Stimulated activated effector memory CD8-positive, alpha-beta T cell treated with anti-CD3 and anti-CD28 coated beads, Interleukin-12 subunit alpha, Interleukin-12 subunit beta, amount 100 ng/mL, for 72 hours (primary cell): ENCODE measurements at places on chromosomes 11 and 22.

DNA sequence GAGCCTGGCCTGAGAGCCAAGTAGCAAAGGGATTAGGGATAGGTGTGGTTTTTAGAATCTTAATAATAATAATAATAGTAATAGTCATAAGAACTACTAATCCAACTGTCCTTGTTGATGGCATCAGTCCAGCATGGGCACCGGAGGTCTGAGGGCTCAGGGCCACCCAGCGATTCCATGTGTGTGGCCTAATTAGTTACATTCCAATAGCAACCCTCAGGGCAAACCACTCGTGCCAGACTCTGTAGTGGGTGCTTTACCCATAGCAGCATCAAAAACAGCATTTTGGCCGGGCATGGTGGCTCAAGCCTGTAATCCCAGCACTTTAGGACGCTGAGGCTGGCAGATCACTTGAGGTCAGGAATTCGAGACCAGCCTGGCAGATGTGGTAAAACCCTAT, 19.0 kb upstream of the MYH9 start:
- DNase-seq, result no peak

- DNase-seq, result no peak
Observed at GRCh38 chr11:118911113-118911879, 14.4 kb downstream of the BCL9L start.

DNA sequence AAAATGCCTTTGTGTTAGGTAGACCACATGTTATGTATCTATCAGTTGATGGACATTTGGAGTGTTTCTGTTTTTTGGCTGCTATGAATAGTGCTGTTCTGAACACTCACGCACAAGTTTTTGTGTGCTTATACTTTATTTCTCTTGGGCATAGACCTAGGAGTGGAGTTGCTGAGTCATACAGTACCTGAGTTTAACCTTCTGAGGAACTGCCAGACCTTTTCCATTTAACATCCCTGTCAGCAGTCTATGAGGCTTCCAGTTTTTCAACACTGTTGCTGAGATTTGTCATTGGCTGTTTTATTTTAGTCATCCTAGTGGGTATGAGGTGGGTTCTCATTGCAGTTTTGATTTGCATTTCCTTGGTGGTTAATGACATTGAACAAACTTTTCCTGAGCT, 4.4 kb downstream of the CTTN start:
- no peak for DNase-seq

GRCh38 chr11:58731819-58732218, at the start of gene GLYAT:
Gene GLYAT (minus strand): TSS chr11:58731943. CDS start chr11:58724496, 7,447 bp downstream.
- no peak for DNase-seq

GRCh38 chr22:31951194-31952093, 7.1 kb downstream of the YWHAH start:
- DNase-seq, result peak; percentile 66

DNA sequence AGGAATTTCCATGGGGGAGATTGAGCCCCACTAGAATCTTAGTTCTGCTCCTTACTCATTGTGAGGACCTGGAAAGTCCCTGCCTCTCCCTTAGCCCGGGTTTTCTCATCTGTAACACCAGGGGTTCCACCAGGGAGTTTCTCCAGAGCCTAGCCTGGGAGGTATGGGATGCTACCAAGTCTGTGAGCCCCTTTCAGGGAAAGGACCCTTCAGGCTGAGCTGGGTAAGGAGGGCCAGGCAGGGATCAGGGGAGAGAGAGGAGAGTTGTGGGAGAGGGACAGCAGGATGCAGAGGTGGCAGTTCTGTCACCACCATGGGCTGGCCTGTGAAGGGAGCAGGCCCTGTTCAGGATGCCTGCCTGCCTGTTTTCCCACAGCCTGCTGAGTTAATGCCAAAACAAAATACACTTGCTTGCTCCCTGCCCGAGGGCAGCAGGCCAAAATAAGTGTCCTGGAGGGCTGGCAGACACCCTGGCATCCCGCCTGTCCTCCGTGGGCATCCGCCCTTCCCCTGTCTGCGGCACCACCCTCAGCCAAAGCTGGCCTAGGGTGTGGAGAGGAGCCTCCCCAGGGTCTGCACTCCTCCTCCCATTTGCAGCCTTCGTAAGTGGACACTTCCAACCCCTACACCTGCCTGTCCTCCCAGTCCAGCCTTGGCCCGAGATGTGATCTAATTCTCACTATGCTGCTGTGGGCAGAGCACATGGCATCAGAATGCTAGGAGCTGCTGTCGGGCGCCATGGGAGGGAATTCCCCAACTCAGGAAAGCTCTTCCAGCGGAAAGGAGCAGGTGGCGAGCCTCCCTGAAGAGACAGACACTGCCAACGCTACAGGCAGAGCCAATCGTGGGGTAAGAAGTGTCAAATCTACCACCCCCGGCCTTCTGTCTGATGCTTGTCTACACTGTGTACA, 5.9 kb upstream of the FCHSD2 start:
- no peak for DNase-seq

DNA sequence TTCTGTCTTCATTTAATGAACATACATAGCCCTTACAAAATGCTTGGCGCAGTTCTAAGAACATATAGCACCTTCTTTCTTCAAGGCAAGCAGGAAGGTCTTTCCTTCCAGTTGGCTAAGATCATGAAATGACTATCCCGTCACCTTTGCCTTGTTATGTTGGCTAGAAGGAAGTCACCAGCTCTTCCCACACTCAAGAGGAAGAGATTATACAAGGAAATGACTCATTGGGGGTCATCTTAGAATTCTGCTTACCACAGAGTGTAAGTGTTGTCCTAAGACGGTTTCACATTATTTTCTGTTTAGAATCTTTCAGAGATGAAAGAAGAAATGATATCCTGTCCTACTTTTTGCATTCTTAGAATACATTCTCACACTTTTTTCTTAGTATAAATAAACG, 808.0 kb upstream of the LUZP2 start:
- DNase-seq, result no peak

GRCh38 chr11:110481523-110481922, 51.8 kb downstream of the FDX1 start:
- no peak for DNase-seq

- no peak for DNase-seq
Observed at GRCh38 chr11:123330071-123330470, 100.0 kb upstream of the GRAMD1B start.

GRCh38 chr22:29195964-29196666, 9.6 kb upstream of the EMID1 start:
- no peak for DNase-seq

DNA sequence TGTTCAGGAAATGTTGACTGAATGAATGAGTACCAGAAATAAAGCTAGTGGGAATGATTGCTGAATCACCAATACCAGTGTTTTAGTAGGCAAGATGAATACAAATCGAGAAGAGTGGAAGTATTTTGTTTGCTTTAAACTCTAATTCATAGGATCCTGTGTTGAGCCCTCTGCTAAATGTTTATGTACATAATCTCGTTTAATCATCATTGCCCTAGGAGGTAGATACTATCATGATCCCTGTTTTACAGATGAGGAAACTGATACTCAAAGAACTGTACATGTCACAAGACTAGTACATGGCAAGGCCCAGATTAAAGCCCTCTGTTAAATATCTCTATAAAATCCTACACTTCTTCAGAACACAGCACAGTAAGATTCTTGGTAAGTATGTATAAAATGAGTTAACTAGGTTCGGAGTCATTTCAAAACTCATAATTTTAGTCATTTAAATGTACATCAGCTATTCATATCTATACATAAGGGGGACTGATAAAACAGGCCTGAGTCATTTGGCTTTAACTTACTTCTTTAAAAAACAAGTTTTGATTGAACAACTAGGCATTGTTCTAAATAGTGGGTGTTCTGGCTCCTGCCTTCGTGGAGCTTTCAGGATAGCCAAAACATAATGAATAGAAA, 97.1 kb downstream of the EXT2 start:
- no peak for DNase-seq

GRCh38 chr11:86184728-86185380, 59.7 kb upstream of the EED start:
- no peak for DNase-seq

DNA sequence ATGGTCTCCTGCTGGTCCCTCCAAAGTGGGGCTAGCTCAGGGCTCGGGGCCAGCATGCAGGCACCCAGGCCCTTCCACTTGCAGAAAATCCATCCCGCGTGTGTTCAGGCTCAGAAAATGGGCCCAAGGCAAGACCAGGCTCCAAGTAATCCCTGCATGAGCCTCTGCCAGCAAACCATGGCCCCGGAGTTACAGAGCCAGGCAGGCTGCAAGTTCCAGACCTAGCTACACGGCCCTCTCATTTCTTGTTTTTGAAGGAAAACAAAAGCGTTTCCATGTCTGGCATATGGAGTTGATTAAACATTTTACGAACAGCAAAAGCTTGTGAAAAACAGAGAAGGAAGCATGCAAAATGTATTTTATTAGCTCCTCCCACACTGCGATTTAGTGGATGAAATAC, 29.7 kb downstream of the KIAA0930 start:
- DNase-seq, result no peak

DNA sequence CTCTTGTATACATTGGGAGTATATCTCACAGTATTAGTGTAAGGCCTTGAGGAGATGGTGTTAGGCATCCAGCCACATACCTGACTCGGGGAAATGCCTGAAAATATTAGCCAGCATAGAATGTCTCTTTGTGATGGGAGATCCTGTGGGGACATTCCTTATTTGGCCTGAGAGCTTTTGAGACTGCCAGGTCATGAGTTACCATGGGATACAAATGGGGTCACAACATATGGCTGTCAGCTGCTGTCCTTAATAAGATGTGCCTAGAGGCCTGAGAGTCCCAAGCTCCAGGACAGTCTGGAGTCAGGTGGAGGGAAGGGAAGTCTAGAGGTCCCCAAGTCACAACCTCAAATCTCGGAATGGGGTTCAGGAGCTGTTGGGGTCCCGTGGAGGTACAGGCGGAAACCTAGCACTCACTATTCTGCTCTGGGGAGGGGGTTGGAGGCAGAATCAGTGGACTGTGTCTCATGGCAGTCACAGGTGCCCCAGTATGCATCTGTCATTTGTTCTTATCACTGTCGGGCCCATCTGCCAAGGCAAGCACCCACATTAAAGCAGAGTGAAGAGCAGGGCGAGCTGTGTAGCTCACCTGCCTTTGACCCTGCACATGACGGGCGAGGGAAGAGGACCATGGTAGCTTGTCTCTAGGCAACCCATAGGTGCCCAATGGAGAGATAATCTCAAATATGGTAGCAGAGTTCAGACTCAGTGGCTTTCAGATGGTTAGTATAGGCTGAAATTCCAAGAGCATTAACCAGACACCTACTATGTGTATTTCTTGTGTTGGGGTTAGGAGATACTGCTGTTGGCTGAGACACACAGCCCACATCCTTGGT, 29.9 kb downstream of the KCNQ1OT1 start:
- DNase-seq, result no peak

GRCh38 chr11:2791139-2791520, 91.3 kb upstream of the KCNQ1OT1 start:
- no peak for DNase-seq

GRCh38 chr22:35899736-35900135, 128.9 kb downstream of the RBFOX2 start:
- DNase-seq, result no peak

DNA sequence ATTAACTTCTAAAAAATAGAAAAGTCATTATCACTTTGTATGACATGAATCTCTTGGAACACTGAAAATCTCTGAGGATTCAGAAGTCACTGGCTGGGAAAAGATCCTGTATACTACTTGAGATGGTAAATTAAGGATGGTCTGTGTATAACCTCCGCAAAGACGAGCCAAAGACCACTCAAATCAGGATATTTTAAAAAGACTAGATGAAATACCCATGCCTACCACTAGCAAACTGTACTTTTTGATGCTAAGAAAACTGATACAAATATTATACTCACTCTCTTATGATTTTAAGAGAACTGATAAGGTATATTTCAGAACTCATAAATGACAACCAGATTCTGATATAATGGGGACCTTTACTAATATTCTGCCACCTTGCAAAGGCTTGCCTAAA, 78.6 kb upstream of the APOA1 start:
- DNase-seq, result no peak

DNA sequence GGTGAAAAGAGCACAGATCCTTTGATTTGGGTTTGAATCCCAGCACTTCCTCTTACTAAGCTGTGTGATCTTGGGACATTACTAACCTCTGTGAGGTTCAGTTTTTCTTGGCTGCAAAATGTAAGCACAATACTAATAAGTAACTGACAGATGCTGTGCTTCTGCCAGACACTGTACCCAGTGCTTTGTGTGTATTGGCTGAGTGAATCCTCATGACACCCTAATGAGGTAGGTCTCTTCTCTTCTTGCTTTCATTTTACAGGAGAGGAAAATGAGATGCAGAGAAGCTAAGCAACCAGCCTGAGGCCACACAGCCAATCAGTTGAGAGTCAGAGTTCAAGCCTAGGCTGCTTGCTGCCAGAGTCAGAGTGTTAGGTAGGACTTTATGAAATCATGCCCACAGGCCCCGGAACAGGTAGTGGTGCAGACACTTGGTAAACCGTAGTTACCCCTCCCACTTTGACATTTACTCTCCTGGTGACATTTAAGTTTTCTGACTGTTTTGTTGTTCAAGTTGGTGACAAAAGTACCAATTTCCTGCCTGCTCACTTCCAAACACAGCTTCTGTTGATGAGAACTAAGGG, 21.2 kb downstream of the PTPRJ start:
- peak; percentile 56 for DNase-seq

DNA sequence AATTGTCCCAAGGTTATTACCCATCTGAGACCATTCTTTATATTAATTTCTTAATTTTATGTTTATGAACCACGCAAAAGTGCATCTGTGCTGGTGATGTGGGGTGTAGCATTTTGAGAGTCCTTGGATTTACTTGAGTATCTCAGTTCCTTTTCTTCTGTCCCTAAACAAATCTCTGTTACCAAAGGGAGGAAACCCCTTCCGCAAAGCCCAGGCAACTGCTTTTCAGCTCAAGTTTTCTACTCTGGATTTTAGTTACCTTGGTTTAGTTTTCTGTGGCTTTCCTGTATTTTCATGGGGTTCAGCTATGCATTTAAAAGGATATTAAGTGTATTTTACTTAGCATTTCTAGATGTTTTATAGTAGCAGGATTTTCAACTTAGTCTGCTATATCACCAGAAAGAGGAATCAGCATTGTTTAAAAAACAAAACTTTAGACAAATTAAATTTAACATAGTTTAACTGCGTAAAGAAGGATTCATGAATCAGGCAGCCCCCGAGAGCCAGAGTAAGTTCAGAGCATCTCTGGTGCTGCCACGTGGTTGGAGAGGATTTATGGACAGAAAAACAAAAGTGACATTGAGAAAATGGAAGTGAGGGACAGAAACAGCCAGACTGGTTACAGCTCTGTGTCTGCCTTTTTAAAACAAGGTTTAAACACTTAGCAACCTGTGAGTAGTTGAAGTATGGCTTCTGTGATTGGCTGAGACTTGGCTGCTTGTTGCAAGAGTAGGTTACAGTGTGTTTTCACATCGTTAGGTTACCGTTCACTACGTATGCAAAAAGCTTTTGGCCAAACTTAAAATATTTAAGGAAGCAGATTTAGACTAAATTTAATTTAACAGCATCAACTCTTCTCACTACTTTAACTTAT, 9.6 kb downstream of the ADM start:
- no peak for DNase-seq
